Esophagus squamous epithelium (tissue), 5 donors: ENCODE measurements at places on chromosomes 11 and 22.

DNA sequence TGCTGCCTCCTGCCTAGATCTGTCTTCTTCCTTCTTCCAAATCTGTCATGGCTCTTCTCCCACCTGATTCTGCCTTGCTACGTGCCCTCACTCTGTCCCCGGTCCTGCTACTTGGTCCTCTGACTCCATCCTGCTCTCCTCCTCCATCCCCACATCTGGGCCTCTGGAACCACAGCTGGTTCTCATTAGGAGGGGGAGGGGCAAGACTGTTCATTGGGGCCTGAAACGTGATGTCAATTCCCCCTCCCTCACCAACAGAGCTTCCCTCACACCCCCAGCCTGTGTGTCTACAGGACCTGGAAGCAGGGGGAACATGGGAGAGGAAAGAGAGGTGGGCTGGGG, 9.1 kb downstream of the DCHS1 start:
- DNase-seq, result no peak

GRCh38 chr11:116231543-116231942, 541.2 kb downstream of the BUD13 start:
- DNase-seq, result no peak

DNA sequence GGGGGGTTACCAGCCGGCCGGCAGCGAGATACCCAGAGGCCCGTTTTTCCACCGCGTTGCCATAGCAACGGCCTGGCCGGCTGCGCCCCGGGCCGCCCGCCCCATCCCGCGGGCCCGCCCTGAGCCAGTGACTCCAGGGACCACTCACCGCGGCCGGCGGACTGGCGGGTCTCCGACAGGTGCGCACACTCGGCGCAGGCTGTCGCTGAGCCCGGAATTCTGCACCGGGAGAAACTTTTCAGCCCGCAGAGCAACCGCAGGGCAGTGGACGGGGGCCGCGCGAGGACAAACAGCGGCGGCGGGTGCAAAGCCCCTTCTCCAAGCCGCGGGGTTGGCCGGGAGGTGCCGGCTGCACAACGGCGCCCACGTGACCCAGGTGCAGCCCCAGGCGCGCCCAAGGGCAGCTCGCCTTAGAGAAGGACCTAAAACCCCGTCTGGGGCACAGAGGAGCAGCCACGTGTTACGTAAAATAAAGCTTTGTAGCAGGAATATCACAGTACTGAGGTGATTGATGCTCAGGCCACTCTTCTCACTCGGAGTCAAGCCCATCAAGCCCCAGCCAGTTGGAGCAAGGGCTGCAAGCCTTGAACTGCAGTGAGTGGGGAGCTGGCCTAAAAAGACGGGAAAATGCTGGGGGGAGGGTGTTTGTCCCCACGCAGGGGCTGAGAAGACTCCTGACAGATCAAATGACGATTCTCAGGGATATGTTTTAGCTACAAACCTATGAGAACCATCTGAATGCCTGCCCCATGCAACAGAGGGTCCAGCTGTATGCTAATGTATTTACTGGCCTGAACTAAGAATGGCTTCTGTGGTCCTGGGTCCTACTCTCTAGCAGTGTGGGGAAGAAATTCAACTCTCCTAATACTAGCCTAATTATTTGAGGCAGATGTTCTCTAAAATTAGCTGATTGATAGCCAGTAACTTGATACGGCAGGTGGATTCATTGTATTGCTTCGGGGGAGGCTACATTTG, at the start of gene STK33:
Gene STK33 (minus strand): TSS at position 294 of the 975 bp plus-strand sequence. CDS start 119,323 bp downstream, outside the sequence.
- DNase-seq, result no peak

DNA sequence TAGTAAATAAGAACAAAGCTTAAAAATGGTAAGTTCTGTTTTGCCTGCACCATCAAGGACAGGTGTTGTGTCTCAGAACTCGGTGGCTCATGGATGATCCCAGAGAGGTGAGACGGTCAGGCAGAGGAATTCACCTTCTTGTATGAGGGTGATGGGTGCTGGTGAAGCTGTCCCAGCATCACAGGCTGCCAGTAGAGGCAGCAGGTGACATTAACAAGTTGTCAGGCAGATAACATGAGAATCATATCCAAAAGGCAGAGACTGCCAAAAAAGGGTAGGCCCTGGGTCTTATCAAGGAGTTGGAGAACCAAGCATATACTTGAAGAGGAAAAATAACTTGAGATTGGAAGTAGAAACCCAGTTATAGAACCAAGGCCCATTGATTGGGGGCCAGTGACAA, 437.8 kb downstream of the DYNC2H1 start:
- DNase-seq, result no peak
